ENCODE measurements at places on chromosomes 16 and 17. TPM values are rescaled to one million over a fixed set of nuclear protein-coding genes. Genes with fewer than 3 reads are reported as not detected.

CACNG1 gene
- total RNA-seq = not detected

DNAI2 gene
- not detected for total RNA-seq

DNA sequence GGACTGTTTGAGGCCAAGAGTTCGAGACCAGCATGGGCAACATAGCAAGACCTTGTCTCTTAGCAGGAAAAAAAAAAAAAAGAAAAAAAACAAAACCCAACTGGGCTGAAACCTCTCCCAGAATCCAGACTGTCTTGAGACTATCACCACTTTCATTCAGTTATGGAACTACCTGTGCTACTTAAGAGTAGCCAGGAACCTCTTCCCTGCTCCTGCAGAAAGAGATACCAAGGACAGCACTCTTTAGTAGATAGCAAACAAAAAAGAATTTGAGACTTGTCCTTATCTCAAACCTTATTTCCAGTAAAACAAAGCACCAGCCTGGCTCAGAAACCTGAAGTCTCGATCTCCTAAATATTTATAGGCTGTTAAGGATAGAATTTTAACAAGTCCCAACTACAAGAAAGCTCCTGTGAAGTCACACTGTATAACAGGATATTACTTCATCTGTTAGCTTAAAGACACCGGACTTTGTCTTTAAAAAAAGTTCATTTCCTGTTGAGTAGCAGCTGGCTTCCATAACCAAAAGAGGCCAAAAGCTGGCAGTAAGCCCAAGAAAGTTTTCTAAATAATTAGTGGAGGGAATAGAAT is 5.1 kb downstream of the CDR2 start:
- no peak for DNase-seq

DNA sequence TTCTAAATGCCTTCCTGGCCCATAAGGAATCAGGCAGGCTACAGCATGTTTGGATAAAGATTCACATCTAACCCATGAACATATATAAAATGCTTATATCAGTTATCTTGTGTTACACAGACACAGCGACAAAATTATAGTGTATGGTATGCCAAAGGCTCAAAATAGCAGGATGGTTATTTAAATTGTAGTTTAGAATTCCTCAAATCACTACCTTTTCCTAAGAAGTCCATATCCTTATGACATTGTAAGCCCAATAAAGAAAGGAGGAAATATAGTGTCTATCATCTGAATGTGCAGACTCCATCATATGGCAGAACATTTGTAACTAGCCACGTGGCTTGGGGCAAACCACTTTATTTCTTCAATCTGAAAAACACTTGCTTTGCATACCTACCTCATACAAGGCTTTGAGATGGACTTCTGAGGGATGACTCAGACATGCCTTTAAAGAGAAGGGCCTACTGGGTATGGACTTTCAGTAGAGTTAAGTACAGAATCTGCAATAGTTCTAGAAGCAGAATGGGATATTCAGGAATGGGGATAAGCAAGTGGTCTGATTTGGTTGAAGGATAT is 12.1 kb upstream of the DHX8 start:
- DNase-seq = no peak

- peak; percentile 83 for DNase-seq
These were observed 80.9 kb downstream of the ARHGAP23 start for GRCh38 chr17:38508954-38509771.

TMEM238L gene
- total RNA-seq = not detected

- no peak for DNase-seq
These were observed 275.8 kb upstream of the MAF start for GRCh38 chr16:79876332-79876730.

DNA sequence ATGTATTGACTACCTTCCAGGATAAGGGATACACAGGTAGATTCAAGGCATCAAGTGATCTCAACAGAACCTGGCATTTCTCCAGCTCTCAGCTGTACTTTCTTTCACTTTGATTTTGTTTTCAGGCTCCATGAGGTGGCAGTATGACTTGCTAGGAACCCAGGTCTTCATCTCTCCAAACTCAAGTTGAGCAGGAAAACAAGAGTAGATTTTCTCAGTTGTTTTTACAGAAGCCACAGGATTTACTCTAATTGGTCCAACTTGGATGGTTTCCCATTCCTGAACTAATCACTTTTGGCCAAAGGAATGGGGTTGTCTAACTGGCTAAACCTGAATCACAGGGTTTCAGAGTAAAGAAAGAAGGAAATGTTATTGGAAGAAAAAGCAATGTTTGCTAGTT is 146.6 kb downstream of the TRIM37 start:
- no peak for DNase-seq

DNA sequence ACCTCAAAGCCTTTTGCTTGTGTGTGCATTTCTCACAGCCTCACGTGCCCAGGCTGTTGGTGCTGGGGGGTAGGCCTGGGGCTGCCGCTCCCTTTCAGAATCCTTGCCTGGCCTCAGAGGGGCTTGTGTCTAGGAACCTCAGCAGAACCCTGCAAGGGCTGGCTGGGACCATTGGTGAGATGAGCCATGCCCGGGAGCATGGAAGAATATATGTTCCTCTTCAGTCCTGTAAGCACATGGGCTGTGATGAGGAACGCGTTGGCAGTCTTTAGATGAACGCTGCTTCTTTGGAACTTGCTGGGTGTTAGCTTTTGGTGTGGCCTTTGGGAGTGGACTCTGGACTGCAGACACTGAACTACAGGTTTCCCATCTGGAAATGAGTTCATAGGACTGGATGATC is 32.0 kb upstream of the SLC5A10 start:
- DNase-seq = no peak

Measured in Right ventricle myocardium superior (tissue), 1 donor.